Stimulated activated CD4-positive, alpha-beta T cell treated with anti-CD3 and anti-CD28 coated beads, Interleukin-4, amount 100 ng/mL, for 4 hours (primary cell): ENCODE measurements at places on chromosomes 1 and 21.

- no peak for DNase-seq
Measured at GRCh38 chr1:89001510-89001909, 9.1 kb upstream of the KYAT3 start.

DNA sequence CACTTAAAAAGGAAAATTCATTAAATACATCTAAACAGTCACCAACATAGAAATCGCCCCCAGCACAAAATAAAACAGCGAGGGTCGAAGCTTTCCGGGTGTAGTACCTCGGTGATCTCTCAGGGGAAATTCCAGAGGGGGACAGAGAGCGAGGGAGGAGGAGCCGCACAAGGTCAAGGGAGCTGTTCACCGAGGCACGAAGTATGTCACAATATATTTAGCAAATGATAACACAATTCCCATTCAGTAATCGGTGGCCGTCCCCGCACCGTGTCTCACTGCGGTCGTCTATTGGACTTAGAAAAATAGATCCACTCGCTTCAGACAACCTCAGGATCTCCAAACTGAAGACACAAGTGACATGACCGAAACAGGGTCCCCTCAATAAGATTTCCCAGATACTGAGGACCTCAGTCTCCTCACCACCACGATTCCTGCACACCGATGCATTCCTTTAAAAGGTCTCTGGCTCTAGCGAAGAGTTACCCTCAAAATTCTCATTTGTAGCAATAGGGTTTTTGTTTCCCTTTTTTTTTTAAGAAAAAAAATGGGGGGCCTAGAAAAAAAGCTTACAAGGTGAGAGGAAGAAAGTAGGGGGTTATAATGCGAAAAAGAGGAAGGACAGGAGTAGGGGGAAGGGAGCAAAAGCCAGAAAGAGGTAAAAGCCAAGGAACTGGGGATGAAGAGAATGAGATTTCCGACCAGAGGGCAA is 1.1 kb downstream of the LPGAT1 start:
- DNase-seq: no peak

DNA sequence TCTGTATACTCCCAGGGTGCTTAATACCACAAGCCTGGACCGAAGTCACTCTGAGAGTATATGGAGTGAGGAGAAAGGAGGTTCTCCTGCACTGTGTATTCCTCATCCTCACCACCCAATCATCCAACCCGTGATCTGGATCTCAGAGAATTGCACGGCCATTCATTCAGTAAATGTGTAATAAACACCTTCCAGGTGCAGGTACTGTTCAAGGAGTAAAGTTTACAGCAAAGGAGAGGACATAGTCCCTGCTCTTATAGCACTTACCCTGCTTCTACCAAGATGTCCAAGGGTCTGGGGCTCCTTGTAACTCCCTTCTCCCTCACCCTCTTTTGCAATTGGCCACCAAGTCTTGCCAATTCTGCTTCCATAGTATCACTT is 139.2 kb upstream of the JUN start:
- no peak for DNase-seq

GRCh38 chr1:178353524-178353923 is 143.2 kb downstream of the CLEC20A start:
- DNase-seq: no peak
